ENCODE measurements at places on chromosomes 3 and 15. TPM values are rescaled to one million over a fixed set of nuclear protein-coding genes. Genes with fewer than 3 reads are reported as not detected.

The IRAK2 gene
- total RNA-seq: 1.3 TPM

GRCh38 chr15:62494197-62494596, 329.1 kb upstream of the C2CD4B start:
- DNase-seq: no peak

GRCh38 chr15:30023798-30024295, 58.9 kb upstream of the GOLGA8J start:
- DNase-seq: no peak

The MOBP gene
- not detected for total RNA-seq

DNA sequence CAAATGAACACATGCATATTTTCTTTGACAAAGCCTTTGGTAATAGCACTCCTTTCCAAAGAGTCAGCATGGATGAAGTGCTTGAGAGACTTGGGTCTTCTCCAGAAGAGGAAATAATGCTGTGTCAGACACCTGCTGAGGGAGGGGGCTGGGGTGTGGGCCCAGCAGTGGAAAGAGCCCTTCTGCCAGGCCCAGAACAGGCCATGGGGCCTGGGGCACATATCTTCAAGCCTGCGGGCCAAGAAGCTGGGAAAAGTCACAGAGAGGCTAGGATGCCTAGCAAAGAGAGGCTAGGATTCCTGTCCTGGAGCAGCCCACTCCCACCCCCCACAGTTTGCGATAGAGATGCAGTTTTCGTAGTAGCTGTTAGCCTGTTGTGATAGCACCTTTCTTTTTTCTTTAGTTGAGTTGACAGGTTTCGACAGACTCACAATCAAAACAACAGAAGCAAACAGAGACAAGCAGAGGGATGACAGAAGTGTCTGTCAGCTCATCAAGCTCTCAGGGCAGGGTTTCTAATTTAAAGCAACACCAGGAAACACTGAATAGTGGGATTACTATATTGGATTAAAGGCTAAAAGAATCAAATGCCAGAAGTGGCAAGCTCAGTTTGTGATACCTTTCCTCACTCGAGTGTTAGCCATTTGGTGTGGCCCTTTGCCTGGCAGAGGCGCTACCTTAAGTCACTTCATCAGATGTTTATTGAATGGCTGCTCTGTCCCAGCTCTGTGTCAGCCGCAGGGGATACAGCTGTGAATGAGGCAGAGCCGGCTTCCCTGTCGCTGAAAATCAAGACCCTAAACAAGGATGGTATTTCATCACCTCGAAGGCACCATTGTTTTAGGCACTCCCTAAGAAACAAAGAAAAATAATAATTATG, 19.0 kb downstream of the CMTM7 start:
- no peak for DNase-seq

- peak; percentile 45 for DNase-seq
These were observed 4.9 kb upstream of the CHSY1 start for GRCh38 chr15:101256757-101257156.

GRCh38 chr15:74873036-74873755, at the start of gene SCAMP2:
Gene SCAMP2 (minus strand): TSS chr15:74873365. CDS start chr15:74873255, 110 bp downstream.
- DNase-seq: peak; percentile 95
